Purkinje cell (primary cell): ENCODE measurements at places on chromosomes 3 and 15. TPM values are rescaled to one million over a fixed set of nuclear protein-coding genes. Genes with fewer than 3 reads are reported as not detected.

Gene FRMD4B
- polyA plus RNA-seq = 0.27 and 0.51 TPM in 2 replicates

Gene ECE2
- 1.2 and 3.1 TPM in 2 replicates for polyA plus RNA-seq

Gene SLCO2A1
- not detected in 2 replicates for polyA plus RNA-seq

Gene SOX14
- not detected in 2 replicates for polyA plus RNA-seq

Gene SCAANT1
- polyA plus RNA-seq = not detected in 2 replicates

Gene ADAMTS17
- 2.1 TPM in 1 of 2 replicates, not detected in the other for polyA plus RNA-seq
